ENCODE measurements at places on chromosomes 16 and 17.

- DNase-seq = peak; percentile 61
Measured at GRCh38 chr16:66382966-66383299, 16.4 kb downstream of the CDH5 start.

- DNase-seq = no peak
Measured at GRCh38 chr16:22681554-22682291, 132.2 kb upstream of the HS3ST2 start.

- DNase-seq = peak; percentile 74
Measured at GRCh38 chr16:55323637-55324271, at the start of gene IRX6. Gene IRX6 (plus strand): TSS chr16:55324203. CDS start chr16:55325092, 889 bp downstream.

- DNase-seq = no peak
Measured at GRCh38 chr16:27025581-27025980, 41.1 kb upstream of the C16orf82 start.

- peak; percentile 21 for DNase-seq
Measured at GRCh38 chr17:74153821-74154430, 49.6 kb upstream of the RPL38 start.

DNA sequence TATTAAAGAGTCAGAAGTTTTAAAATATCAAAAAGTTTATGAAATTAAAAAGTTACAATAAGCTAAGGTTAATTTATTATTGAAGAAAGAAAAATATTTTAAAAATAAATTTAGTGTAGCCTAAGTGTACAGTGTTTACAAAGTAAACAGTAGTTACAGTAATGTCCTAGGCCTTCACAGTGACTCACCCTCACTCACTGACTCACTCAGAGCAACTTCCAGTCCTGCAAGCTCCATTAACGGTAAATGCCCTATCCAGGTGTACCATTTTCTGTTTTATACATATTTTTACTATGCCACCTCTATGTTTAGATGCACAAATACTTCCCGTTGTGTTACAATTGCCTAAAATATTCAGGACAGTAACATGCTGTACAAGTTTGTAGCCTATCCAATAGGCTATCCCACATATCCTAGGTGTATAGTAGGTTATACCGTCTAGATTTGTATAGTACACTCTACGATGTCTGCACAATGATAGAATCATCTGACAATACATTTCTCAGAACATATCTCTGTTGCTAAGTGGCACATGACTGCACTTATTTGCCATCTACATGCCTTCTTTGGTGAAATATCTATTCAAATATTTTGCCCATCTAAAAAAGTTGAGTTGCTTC is 67.2 kb upstream of the WSB1 start:
- DNase-seq = no peak

DNA sequence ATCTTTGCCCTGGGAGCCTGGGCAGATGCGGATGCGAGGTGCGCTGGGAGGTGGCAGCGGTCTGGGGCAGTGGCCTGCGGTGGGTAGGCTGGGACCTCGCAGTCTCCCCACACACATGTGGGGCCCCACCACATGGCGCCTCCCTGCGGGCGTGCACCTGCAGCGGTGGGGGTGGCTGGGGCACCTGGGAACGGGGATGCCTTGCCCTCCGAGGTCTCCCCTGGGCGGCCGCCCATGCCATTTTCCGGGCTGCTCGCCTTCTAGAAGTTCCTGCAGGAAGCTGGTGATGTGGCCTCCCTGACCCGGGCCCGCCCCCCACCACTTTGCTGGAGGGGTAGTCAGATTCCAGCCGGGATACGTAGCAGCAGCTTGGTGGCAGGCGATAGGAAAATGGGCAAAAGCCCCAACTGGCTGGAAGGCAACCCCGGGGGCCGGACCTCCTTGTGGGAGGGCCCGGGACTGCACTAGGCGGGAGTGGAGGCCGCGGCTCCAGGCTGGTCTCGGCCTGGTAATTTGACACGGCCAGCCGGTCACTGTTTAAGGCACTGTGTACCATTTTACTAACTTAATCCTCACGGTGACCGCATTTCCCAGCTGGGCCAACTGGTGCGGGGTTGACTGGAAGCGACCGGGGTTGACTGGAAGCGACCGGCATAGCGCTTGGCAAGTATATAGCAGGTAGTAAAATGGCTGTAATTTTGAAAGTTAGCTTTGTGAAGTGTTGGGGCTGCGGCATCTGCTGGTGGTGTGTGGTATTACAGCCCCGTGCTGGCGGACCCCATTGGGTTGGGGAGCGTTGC is 38.5 kb downstream of the IGF2BP1 start:
- DNase-seq = peak; percentile 83

DNA sequence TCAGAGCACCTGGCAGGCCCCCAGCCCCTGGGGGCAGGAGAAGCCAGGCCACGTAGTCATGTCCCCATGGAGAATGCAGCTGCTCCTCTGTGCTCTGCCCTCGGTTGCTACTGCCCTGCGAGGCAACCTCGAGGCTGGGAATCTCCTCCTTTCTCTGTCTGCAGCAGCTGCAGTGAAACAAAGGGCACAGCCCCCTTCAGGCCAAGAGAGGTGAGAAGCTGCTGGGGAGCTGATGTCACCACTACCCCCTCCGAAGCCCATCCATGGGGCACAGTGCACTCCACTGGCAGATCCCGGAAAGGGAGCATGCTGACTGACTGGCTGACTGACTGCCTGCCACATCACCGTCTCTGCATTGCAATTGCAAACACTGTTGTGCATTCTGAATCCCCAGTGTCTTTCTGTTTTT is 103.7 kb downstream of the GRIN2A start:
- peak; percentile 68 for DNase-seq

Measured in iPS-NIHi11 (cell line).